Activated T-cell treated with anti-CD3 and anti-CD28 coated beads for 24 hours (primary cell): ENCODE measurements at places on chromosomes 7 and 10.

DNA sequence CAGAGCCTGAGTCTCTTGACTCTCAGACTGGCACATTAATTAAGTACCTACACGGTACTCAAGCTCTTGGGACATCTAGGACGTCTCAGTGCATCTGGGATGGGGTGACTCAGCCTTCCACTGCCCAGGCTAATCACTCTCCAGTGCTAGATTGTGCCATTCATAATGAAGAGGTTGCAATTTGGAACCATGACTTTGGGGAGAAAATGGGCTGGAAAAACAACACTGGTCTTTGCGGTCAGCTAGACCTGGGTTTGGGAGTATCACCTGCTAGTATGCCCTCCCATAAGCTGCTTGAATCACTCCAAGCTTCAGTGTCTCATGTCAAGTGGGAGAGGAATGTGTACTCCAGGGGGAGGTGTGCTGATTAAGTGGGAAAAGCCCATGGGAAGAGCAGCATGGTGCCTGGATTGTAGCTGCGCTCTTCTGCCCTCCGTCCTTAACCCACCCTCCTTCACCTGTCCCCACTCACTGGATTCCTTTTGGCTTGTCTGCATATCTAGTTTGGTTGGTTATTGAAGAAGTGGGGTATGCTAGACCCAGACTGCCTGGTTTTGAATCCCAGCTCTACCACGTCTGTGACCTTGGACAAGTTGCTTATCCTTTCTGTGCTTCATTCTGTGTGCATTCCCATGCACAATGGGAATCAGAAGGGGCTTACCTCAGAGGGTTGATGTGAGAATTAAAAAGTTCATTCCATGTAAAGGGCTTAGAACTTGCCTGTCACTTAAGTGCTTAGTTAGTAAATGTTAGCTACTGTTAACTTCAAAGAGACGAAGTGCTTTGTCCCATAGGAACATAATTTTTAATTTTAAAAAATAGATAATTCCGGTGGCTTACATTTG, 3.8 kb downstream of the NFE2L3 start:
- DNase-seq: no peak

- no peak for DNase-seq
Measured at GRCh38 chr10:49628599-49628998, 14.8 kb downstream of the CHAT start.

DNA sequence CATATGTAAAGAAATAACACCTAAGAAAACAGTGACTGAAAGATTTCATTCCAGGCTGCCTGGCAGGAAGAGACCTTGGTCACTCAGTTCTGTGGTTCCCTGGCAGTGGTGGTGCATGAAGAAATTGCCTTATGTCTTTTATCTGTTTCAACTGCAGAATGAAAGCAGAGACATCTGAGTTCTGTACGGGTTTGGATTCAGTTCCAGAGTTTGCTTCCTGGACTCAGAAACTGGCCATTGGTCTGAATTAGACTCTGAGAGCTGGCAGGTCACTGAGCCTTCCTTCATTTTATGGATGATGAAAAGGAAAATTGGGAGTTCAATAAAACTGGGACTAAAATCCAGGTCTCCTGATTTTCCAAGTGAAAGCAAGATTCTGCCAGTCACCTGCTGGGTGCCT, 428.9 kb upstream of the AUTS2 start:
- DNase-seq: no peak

GRCh38 chr7:134865001-134865845, 85.8 kb downstream of the CALD1 start:
- peak; percentile 11 for DNase-seq
